AG09309 (cell line): ENCODE measurements at places on chromosomes 5 and 9.

GRCh38 chr5:69270840-69271239 is 36.2 kb downstream of the CDK7 start:
- no peak for DNase-seq

GRCh38 chr5:133589286-133589685 is 23.1 kb downstream of the FSTL4 start:
- no peak for DNase-seq

GRCh38 chr9:98929071-98929470 is 14.6 kb upstream of the COL15A1 start:
- no peak for DNase-seq

- DNase-seq = no peak
Observed at GRCh38 chr9:34982361-34982760, 7.2 kb upstream of the DNAJB5 start.

- DNase-seq = no peak
Observed at GRCh38 chr5:145247745-145248040, 587.4 kb downstream of the PRELID2 start.

GRCh38 chr5:10621832-10622231 is 58.0 kb downstream of the ANKRD33B start:
- DNase-seq = no peak

DNA sequence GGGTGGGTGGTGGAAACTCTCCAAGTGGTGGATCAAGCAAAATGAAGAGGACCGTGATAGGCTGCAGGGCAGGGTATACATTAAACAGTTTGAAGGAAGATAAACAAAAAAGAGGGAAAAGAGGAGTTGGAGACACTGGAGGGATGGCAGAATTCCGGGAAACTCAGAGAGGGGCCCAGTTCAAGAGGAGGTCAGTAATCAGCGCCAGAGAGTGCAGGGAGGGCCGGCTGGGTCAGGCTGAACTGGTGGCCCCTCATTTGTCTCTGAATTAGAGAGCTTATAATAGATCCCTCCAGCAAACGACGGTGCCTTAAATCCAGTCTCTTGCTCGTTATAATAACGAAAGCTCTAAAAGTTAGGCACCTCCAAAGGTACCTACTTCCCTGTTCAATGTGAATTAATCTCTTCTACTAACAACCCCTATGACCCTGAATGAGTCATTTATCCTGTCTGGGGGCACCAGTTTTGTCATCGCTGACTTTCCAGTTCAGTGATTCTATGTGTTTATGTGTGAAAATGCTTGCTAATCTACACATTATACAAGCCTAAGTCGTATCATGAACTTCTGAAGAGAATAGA is 2.4 kb upstream of the ZSWIM6 start:
- DNase-seq = no peak

DNA sequence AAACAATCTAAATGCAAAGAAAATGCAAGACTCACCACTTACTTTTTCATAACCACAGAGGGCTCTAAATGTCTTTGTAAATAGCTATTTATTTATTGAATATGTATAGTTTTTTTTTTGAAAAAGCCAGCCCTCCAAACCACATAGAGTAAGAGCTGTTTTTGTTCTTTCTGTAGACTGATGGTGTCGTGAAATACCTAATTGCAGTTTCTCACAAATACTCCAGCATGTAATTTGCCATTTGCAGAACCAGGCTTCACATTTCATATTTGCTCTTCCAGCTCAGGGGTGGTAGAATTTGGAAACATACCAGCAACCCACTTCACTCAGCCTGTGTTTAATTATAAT is 159.8 kb downstream of the TMC1 start:
- DNase-seq = no peak

- no peak for DNase-seq
Observed at GRCh38 chr5:9533562-9534364, 12.1 kb downstream of the SEMA5A start.

DNA sequence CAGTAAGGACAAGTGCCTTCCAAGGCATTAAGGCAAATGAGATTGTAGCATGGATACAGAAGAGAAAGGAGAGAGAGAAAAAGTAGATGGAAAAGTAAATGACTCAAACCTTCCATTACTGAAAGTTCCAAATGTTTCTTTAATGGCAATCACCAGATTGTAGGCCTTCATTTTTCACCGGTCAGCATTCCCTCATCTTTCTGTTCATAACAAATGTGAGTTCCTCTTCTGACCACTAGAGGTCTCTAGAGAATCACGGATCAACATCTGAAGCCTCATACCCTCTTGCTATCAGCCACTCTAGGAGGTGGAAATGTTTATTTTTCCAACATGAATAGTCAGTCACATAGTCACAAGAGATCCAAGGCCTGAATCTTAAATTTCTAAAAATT is 73.6 kb upstream of the RPS23 start:
- no peak for DNase-seq

GRCh38 chr5:56340196-56340980 is 107.3 kb upstream of the ANKRD55 start:
- DNase-seq = no peak

DNA sequence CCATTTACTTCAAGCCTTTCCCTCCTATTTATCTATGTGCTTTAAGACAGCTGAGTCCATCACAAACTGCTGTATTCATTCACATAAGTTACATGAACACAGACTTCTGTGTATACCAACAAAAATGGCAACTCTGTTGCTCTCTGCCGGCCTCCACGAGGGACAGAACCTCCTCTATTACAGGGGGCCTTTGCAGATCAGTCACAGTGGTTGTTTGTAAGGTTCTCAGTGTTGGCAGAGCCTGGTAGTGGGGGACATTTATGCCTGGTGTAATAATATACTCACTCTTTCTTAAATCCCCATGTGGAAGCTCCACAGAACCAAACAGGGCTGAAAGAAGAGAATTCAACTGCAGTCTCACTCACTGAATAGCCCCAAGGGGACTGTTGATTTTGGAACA is 76.5 kb downstream of the SLC1A1 start:
- no peak for DNase-seq

DNA sequence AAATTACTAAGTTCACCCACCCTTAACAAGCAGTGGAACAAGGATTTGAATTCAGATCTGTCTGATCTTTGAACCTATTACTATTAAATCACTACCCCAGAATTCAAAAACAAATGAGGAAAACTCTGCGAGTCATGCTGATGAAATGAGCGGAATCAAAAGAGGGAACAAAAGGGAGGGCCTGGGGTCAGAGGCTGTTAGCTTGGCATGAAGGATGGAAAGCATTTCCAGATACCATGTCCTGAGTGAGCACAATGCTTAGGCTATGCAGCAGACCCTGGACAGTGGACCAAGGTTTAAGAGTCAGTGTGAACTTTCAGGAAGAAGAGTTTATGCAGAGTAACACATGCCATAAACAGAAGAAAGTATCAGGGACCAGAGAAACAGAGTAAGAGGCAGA is 30.5 kb downstream of the GRIA1 start:
- DNase-seq = no peak

DNA sequence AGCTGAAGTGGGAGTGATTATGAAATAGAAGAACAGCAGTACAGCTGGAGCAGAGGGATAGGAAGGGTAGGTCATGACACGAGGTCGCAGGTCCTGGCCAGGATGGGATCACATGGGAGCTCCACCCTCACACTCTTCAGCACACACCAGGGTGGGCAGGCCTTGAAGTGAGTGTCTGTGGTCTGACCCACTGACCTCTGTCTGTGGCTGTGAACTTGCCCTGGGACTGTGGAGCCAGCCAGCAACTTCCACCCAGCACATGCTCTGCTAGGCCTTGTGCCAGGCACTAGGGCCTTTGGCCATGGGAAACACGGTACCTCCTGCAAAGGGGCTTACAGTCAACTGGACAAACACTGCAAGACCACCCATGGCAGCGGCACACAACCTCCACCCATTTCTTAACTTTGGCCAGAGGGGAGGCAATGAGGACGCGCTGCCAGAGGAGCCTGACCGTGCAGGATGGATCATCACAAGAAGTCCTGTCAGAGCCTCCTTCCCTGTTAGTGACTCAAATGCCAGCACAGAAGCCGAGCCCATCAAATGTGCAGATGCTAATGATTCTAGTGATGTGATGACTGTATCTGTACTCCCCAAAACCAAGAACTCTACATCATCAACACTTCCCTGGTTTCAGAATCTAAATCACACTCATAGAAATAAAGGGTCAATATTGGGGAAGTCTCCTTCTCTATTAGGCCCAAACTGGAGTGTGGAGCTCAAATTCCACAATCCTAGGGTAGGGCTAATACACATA is 113.6 kb downstream of the DPYSL3 start:
- no peak for DNase-seq

DNA sequence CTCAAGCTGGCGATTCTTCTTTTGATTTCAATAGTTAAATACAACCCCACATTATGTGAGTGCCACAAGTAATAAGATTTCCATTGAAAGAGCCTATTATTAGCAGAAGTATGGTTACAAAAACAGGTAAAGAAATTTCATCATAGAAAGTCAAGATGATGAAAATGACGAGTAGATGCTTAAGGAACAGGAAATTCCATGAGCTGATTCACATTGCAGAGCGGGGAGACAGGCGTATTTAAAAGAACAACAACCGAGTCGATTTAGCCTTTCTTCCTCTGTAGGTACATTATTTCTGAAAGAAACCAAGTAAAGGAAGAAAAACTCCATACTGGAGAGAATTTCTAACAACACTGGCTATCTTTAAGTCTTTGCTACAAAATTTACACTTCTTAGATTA is 310.4 kb downstream of the SLF1 start:
- no peak for DNase-seq

GRCh38 chr5:55855509-55855908 is 4.4 kb downstream of the IL31RA start:
- no peak for DNase-seq

DNA sequence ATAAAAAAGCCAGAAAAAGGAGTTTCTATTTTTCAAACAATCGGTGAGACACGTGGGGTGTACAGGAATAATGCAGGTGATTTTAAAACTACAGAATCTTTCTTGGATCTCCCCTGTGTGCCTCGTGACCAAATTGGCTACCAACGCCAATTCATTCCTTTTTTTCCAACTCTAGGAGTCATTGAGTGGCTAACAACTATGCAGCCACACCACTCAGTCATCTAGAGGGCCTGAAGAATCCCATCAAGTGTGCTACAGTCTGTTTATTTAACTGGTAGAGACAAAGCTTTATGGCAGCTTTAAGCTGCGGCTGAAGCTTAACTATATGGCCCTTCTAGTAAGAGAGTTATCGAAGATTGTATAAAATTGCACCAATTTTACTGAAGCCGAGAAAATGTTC is 113.1 kb upstream of the NIPBL start:
- no peak for DNase-seq

- DNase-seq = no peak
Observed at GRCh38 chr9:6133346-6134063, 82.1 kb upstream of the IL33 start.

DNA sequence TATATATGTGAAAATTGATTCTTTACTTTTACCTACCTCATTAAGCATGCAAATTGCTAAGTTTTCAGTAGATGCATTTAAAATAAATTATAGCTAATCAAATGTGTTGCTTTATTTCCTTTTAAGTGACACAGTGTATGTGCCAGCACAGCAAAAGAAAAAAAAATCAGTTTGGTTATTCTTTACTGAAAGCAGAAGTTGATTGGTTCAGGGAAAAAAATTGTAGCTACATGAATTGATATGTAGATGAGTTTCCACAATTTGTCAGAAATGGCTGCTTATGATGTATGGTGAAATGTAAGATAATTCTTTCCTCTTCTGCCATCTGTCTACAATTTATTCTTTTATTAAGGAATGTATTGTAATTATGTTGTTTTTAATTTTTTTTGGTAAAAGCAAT is 57.8 kb downstream of the PARP8 start:
- no peak for DNase-seq

DNA sequence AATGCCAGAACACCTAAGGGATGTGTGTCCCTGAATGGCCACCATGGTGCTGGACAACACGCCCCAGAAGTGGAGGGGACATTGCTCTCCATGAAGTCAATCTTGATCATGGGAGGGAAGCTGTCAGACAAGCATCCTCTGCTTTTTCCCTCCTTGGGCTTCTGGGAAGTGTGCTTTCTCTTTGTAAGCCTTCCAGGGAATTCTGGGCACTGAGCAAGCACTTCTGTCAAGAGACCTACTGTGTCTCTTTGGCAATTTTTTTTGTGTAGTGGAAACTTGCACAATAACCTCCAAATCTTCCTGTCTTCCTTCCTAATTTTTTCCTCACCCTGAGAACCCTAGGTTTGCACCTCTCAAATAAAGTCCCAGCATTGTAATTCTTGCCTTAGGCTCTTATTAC is 132.0 kb downstream of the SEC61B start:
- no peak for DNase-seq

DNA sequence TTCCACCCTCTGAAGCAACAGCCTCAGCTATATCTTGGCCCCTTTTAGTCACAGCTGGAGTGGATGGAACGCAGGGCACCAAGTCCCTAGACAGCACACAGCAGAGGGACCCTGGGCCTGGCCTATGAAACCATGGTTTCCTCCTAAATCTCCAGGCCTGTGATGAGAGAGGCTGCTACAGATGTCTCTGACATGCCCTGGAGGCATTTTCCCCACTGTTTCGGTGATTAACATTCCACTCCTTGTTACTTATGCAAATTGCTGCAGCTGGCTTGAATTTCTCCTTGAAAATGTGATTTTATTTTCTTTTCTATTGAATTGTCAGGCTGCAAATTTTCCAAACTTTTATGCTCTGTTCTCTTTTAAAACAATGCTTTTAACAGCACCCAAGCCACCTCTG is 384.8 kb downstream of the PRR16 start:
- DNase-seq = no peak
